ENCODE measurements at places on chromosomes 6 and 20.
A peak's percentile ranks its signal among the peaks of the same experiment; 100 is the strongest.

DNA sequence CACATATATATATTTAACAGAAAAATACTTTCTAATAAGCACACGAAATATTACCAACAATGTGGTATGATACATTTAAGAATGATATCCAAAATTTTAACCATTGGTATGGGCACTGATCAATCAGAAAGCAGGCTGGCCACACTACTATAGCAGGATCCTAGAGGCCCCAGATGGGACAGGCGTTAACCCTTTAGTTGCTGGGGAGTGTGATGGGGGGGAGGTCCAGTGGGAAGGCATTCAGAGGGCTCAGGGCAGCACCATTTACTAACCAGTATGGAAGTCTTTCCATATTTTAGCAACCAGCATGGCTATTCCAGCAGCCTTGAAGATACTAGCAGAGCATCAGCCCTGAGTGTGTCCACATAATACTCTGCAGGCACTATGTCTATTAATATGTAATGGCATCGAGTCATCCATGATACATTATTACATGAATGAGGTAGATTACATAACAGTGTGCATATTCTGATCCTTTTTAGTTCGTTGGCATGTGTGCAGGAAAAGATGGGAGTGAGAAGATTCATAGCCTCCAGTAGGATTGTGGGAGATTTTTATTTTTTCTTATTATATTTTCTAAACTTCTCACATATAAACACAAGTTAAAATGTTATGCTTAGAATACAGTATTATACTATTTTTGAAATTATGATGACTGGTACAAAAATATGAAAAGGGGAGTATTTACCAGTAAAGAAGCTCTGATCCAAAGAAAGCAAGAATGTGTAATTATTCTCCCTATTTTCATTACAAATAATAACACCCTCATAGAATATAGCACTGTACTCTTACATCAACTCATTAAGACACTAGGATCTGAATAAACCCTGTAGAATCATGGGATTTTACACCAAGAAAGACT lies 78.9 kb downstream of the FAM217A start:
- DNase-seq: no peak

- no peak for DNase-seq
Measured at GRCh38 chr6:33950472-33950881, 146.7 kb upstream of the MLN start.

GRCh38 chr20:46347841-46348803 lies 39.8 kb upstream of the CDH22 start:
- DNase-seq: peak; percentile 21

GRCh38 chr6:163289447-163289846 lies 125.1 kb upstream of the QKI start:
- DNase-seq: no peak

- DNase-seq: no peak
Measured at GRCh38 chr6:116876107-116876506, 935 bp upstream of the RFX6 start.
